ENCODE measurements at places on chromosomes 5 and 9.
A peak's percentile ranks its signal among the peaks of the same experiment; 100 is the strongest.

GRCh38 chr9:100880284-100880683 lies 148.2 kb upstream of the PLPPR1 start:
- H3K36me3 ChIP-seq = no peaks in the 10 kb centered on the region
- H3K4me3 ChIP-seq = no peak overlapping the region
- H3K27ac ChIP-seq = no peak overlapping the region
- no peaks in the 10 kb centered on the region for H3K4me1 ChIP-seq
- no peak for DNase-seq
- H3K27me3 ChIP-seq = no peaks in the 10 kb centered on the region

- H3K4me3 ChIP-seq = no peak overlapping the region
- H3K4me1 ChIP-seq = no peaks in the 10 kb centered on the region
- no peaks in the 10 kb centered on the region for H3K36me3 ChIP-seq
- H3K27ac ChIP-seq = no peak overlapping the region
- H3K27me3 ChIP-seq = no peaks in the 10 kb centered on the region
- DNase-seq = no peak
Measured at GRCh38 chr5:113212244-113212920, 222.4 kb downstream of the TSSK1B start.

- H3K27me3 ChIP-seq = peaks cover 4% of the 10 kb centered on the region
- no peaks in the 10 kb centered on the region for H3K36me3 ChIP-seq
- no peak for DNase-seq
- H3K4me3 ChIP-seq = no peak overlapping the region
- H3K4me1 ChIP-seq = no peaks in the 10 kb centered on the region
- H3K27ac ChIP-seq = no peak overlapping the region
Measured at GRCh38 chr5:38468202-38468673, 88.2 kb downstream of the LIFR start.

DNA sequence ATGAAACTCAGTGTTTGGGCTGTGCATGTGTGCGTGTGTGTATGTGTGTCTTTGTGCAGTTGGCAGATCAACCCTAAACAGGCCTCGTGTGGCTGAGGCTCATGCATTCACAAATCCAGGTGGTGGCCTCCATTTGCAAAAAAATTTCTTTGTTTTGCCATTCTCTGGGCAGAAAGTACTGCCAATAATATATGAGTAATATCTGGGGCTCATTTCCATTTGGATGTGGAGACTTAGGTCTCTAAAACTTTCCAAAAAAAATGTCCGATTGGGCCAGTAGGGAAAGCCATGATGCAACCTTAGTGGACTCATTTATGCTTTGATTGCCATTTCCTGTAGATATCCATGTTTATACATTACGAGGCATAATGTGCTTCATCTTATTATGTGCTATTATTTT lies 77.9 kb upstream of the RPS23 start:
- no peak overlapping the region for H3K4me3 ChIP-seq
- H3K4me1 ChIP-seq = peaks cover 19% of the 10 kb centered on the region
- H3K27me3 ChIP-seq = no peaks in the 10 kb centered on the region
- DNase-seq = no peak
- H3K36me3 ChIP-seq = no peaks in the 10 kb centered on the region

- H3K27me3 ChIP-seq = no peaks in the 10 kb centered on the region
- H3K27ac ChIP-seq = no peak overlapping the region
- H3K4me1 ChIP-seq = no peaks in the 10 kb centered on the region
- H3K36me3 ChIP-seq = no peaks in the 10 kb centered on the region
Measured at GRCh38 chr9:133876144-133876543, 116.0 kb downstream of the VAV2 start.

GRCh38 chr9:73143711-73144328 lies 7.8 kb upstream of the ANXA1 start:
- DNase-seq = no peak
- no peak overlapping the region for H3K4me3 ChIP-seq
- H3K4me1 ChIP-seq = peaks cover 7% of the 10 kb centered on the region
- H3K27me3 ChIP-seq = no peaks in the 10 kb centered on the region

DNA sequence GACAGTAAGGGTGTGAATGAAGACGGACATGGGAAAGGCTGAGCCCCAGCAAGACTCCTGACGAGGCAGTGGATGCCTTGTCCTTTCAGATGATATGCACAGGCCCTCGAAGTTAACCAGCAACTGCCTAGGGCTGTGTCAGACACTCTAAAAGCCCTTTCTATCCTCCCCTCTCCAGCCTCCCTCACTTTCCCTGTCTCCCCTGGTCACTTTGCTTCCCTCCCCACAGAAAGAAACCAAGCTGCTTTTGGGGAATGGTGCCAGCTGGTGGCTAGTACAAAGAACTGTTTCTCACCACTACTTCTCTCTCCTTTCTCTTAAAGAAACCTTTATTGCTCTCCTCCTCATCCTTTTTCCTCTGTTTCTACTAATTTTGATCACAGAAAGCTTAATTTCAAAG lies 21.4 kb downstream of the LHFPL2 start:
- H3K4me3 ChIP-seq = no peak overlapping the region
- no peaks in the 10 kb centered on the region for H3K27me3 ChIP-seq
- no peak overlapping the region for H3K27ac ChIP-seq
- DNase-seq = no peak
- no peaks in the 10 kb centered on the region for H3K36me3 ChIP-seq

GRCh38 chr9:6937209-6937608 lies 179.4 kb downstream of the KDM4C start:
- H3K4me3 ChIP-seq = no peak overlapping the region
- no peaks in the 10 kb centered on the region for H3K4me1 ChIP-seq
- no peaks in the 10 kb centered on the region for H3K36me3 ChIP-seq
- no peaks in the 10 kb centered on the region for H3K27me3 ChIP-seq

DNA sequence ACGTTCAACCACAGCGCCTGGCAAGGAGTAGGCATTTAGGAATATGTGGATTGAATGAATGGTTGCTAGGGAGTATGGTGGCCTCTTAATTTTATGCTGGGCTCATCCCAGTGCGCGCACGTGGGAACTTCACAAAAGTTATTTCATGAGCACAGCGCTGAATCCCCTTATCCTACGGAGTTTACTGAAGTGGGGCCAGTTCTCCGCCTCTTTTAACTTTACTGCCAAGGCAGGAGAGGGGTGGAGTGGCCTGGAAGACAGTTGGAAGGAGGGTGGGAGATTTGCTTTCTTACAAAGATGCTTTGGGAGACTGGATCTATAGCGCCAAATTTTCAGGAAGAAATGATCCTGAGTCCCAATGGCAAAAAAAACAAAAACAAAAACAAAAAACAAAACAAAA lies 326.5 kb downstream of the SH3GL2 start:
- H3K27me3 ChIP-seq = no peaks in the 10 kb centered on the region
- no peaks in the 10 kb centered on the region for H3K36me3 ChIP-seq
- no peaks in the 10 kb centered on the region for H3K4me1 ChIP-seq
- no peak overlapping the region for H3K4me3 ChIP-seq
- DNase-seq = no peak

- DNase-seq = no peak
- H3K4me1 ChIP-seq = no peaks in the 10 kb centered on the region
- no peaks in the 10 kb centered on the region for H3K36me3 ChIP-seq
- H3K27me3 ChIP-seq = no peaks in the 10 kb centered on the region
Measured at GRCh38 chr5:94746731-94747124, 128.3 kb downstream of the SLF1 start.

- H3K4me1 ChIP-seq = no peaks in the 10 kb centered on the region
- no peaks in the 10 kb centered on the region for H3K27me3 ChIP-seq
- no peak overlapping the region for H3K27ac ChIP-seq
Measured at GRCh38 chr9:32926911-32927310, 74.5 kb downstream of the APTX start.

- no peaks in the 10 kb centered on the region for H3K36me3 ChIP-seq
- no peak overlapping the region for H3K27ac ChIP-seq
- no peaks in the 10 kb centered on the region for H3K27me3 ChIP-seq
- no peak for DNase-seq
- no peaks in the 10 kb centered on the region for H3K4me1 ChIP-seq
- H3K4me3 ChIP-seq = no peak overlapping the region
Measured at GRCh38 chr5:9878206-9878605, 248.1 kb upstream of the TAS2R1 start.

- no peak overlapping the region for H3K27ac ChIP-seq
- H3K4me1 ChIP-seq = no peaks in the 10 kb centered on the region
- H3K36me3 ChIP-seq = no peaks in the 10 kb centered on the region
- DNase-seq = no peak
- no peak overlapping the region for H3K4me3 ChIP-seq
Measured at GRCh38 chr9:29068461-29068860, 1495.2 kb upstream of the C9orf72 start.

DNA sequence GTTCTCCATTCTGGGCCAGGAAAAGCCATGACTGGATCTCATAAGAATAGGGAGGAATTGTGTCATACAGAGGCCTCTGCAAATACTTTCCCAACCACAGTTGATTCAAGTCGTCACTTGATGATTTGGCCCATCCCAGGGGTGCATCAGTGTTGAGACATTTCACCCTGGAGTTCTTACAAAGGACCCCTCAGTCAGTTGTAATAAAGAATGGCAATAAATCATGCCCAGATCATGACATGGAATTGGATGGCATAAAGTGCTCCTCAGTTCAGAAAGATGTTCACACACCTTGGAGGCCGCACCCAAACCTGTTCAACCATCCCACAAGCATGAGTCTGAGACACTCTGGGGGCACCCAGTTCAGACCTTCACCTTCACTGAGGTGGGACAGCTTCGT lies 168.1 kb downstream of the NR3C1 start:
- no peaks in the 10 kb centered on the region for H3K27me3 ChIP-seq
- no peak overlapping the region for H3K4me3 ChIP-seq
- peaks cover 4% of the 10 kb centered on the region for H3K4me1 ChIP-seq
- no peak for DNase-seq
- H3K27ac ChIP-seq = no peak overlapping the region
- no peaks in the 10 kb centered on the region for H3K36me3 ChIP-seq

- H3K36me3 ChIP-seq = no peaks in the 10 kb centered on the region
- no peak overlapping the region for H3K4me3 ChIP-seq
- DNase-seq = no peak
- H3K4me1 ChIP-seq = no peaks in the 10 kb centered on the region
Measured at GRCh38 chr5:125595095-125595494, 828.1 kb upstream of the GRAMD2B start.

GRCh38 chr5:95986001-95986400 lies 24.4 kb upstream of the ELL2 start:
- no peaks in the 10 kb centered on the region for H3K36me3 ChIP-seq
- no peaks in the 10 kb centered on the region for H3K27me3 ChIP-seq
- no peak overlapping the region for H3K27ac ChIP-seq
- DNase-seq = no peak
- no peaks in the 10 kb centered on the region for H3K4me1 ChIP-seq

- H3K36me3 ChIP-seq = peaks cover 33% of the 10 kb centered on the region
- H3K27ac ChIP-seq = no peak overlapping the region
- H3K27me3 ChIP-seq = no peaks in the 10 kb centered on the region
- no peak overlapping the region for H3K4me3 ChIP-seq
Measured at GRCh38 chr5:169763376-169764017, 126.4 kb downstream of the DOCK2 start.

GRCh38 chr5:8234179-8234770 lies 365.3 kb downstream of the MTRR start:
- no peak overlapping the region for H3K27ac ChIP-seq
- no peaks in the 10 kb centered on the region for H3K36me3 ChIP-seq
- no peak for DNase-seq

- H3K36me3 ChIP-seq = no peaks in the 10 kb centered on the region
- no peak overlapping the region for H3K4me3 ChIP-seq
- no peak overlapping the region for H3K27ac ChIP-seq
- H3K4me1 ChIP-seq = no peaks in the 10 kb centered on the region
- H3K27me3 ChIP-seq = no peaks in the 10 kb centered on the region
- no peak for DNase-seq
Measured at GRCh38 chr9:135048758-135049444, 38.6 kb upstream of the OLFM1 start.

DNA sequence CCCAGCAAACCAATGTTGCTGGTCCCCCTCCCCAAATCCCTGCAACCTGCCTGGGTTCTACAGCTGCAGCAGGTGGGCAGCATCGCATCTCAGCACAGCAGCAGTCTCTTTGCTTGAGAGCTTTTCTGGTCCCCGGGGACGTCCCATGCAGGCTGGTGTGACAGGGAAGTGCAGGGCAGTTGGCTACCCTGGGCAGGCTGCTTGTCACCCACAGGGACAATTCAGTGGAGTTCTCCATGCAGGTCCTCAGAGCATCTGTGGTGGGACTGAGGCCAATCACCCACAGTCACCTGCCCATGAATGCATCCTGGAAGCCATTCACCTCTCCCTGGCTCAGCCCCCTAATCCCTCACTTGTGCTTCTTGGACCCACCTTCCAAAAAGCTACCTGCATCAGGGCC lies 43.9 kb upstream of the SEMA4D start:
- no peak overlapping the region for H3K4me3 ChIP-seq
- no peak overlapping the region for H3K27ac ChIP-seq
- H3K27me3 ChIP-seq = no peaks in the 10 kb centered on the region
- no peaks in the 10 kb centered on the region for H3K36me3 ChIP-seq
- no peak for DNase-seq

DNA sequence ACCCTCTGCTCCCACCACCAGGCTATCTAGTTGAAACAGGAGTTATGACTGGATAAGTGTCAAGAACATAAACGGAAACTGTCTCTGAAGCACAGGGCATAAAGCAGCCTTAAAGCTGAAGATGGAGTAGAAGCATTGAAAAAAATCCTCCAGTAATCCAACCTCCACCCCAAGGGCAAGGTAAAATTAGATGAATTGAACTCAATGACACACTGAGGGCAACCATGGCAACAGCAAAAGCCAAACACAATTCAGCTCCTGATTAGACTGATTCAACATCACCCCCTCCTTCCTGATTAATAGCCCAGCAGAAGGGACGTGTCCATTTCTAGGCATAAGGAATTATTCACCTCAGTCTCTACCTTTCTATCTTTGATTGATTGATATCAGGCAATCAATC lies 183.2 kb upstream of the MAP3K1 start:
- no peaks in the 10 kb centered on the region for H3K36me3 ChIP-seq
- H3K27me3 ChIP-seq = no peaks in the 10 kb centered on the region
- H3K4me1 ChIP-seq = no peaks in the 10 kb centered on the region
- DNase-seq = no peak
- H3K27ac ChIP-seq = no peak overlapping the region

- no peaks in the 10 kb centered on the region for H3K4me1 ChIP-seq
- no peak overlapping the region for H3K27ac ChIP-seq
- no peak overlapping the region for H3K4me3 ChIP-seq
- no peaks in the 10 kb centered on the region for H3K27me3 ChIP-seq
- no peaks in the 10 kb centered on the region for H3K36me3 ChIP-seq
- peak; percentile 43 for DNase-seq
Measured at GRCh38 chr5:126339215-126339805, 83.9 kb upstream of the GRAMD2B start.

DNA sequence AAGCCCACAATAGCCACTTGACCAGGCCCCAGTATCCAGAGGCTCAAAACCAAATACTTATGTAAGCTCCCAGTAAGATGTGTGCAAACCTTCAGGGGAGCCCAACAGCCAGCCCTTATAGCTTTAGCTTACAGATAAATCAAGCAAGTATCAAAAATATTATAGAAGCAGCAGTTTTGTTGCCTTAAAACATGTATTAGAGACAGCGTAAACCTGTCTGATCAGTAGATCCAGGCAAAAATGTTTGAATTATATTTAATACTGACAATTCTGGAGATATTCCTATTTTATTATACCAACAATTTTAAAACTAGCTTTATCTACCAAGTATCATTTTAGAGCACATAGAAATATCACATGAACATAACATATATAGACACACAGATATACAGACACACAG lies 365.6 kb upstream of the KLF4 start:
- no peaks in the 10 kb centered on the region for H3K27me3 ChIP-seq
- H3K27ac ChIP-seq = no peak overlapping the region
- H3K4me1 ChIP-seq = no peaks in the 10 kb centered on the region
- no peaks in the 10 kb centered on the region for H3K36me3 ChIP-seq

- H3K4me3 ChIP-seq = no peak overlapping the region
- no peaks in the 10 kb centered on the region for H3K36me3 ChIP-seq
- DNase-seq = no peak
- H3K27me3 ChIP-seq = no peaks in the 10 kb centered on the region
- no peak overlapping the region for H3K27ac ChIP-seq
- H3K4me1 ChIP-seq = peaks cover 6% of the 10 kb centered on the region
Measured at GRCh38 chr9:91785447-91785842, 164.6 kb downstream of the ROR2 start.

- no peaks in the 10 kb centered on the region for H3K27me3 ChIP-seq
- no peaks in the 10 kb centered on the region for H3K36me3 ChIP-seq
- no peak overlapping the region for H3K4me3 ChIP-seq
Measured at GRCh38 chr5:608429-609370, 3.4 kb upstream of the CEP72 start.

Data from CD8-positive, alpha-beta memory T cell (primary cell).